ENCODE measurements at places on chromosomes 7 and 10.

- no peak for DNase-seq
Observed at GRCh38 chr10:80500572-80501380, 36.9 kb upstream of the SH2D4B start.

- DNase-seq, result no peak
Observed at GRCh38 chr7:75737856-75738603, 711 bp downstream of the HIP1 start.

DNA sequence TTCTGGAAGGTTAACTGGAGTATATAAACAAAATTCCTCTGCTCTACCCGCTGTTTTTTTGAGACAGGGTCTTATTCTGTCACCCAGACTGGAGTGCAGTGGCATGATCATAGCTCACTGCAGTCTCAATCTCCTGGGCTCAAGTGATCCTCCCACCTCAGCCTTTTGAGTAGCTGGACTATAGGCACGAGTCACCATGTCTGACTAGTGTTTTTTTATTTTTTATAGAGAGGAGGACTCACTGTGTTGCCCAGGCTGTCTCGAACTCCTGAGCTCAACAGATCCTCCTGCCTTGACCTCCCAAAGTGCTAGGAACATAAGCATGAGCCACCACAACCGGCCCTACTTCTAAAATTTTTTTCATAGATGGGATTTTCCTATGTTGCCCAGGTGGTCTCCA is 2.2 kb downstream of the RAB18 start:
- DNase-seq, result no peak

- DNase-seq, result no peak
Observed at GRCh38 chr7:158651968-158652565, 52.5 kb downstream of the NCAPG2 start.

DNA sequence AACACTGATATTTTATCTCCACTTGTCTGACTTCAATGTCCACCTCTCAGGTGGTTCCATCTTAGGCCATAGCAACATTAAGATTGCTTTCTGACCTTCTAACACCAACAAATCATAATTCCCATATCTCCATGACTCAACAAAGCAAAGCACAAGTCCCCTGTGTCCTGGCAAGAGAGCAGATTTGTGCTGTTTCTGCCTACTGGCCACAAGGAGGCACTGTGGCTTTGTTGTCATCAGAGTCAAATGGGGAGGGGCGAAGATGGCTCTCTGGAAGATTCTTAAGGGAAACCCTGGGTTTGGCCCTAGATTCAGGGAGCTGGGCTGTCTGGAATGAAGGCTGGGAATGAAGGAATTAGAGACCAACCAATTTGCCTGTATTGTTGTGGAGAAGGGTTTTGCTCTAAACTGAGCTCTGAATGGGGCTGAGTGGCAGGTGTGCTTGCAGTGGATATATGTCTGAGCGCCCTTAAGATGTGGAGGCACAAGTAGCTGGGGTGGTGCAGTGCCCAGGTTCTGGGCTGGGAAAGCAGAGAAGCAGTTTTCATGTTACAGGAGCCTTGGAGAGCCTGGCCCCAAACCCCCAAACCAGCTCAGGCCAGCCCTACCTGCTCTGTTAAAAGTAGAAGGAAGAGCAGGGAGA is 154.8 kb upstream of the PRSS58 start:
- DNase-seq, result peak; percentile 19

DNA sequence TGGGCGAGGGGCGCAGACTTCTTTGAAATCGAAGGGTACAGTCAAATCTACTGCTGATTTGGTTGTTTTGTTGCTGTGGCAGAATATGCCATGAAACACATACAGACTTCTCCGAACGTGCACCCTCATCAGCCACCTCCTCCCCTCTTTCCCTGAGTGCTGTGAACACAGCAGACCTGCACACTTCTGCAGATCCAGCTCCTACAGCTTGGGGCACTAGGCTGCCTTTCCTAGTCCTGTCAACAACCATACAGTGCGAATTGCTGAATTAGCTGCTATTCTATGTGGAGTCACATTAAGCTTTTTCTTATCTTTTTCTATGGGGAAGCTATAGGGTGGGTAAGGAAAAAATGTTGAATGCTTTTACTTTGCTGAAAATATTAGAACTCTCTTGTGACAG is 57.5 kb downstream of the COL17A1 start:
- no peak for DNase-seq

DNA sequence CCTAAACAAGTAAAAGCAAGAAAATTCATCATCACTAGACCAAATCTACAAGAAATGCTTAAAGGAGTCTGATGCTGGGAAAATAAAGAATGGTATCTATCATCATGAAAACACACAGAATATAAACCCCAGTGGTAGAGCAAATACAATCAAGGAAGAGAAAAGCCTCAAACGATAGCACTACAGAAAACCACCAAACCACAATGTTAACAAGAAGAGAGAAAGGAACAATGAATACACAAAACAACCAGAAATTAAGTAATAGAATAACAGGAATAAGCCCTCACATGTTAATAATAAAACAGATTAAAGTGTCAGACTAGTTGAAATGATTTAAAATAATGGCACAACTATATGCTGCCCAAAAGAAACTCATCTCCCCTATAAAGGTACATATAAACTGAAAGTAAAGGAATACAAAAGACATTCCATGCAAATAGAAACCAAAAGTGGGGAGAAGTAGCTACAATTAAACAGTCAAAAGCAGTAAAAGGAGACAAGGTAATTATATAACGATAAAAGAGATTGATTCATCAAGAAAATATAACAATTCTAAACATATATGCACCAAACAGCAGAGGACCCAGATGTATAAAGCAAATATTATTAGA is 77.3 kb downstream of the JMJD1C start:
- no peak for DNase-seq

All from fibroblast of skin of left biceps (primary cell).